ENCODE measurements at places on chromosomes 4 and X. TPM values are rescaled to one million over a fixed set of nuclear protein-coding genes. Genes with fewer than 3 reads are reported as not detected.

DNA sequence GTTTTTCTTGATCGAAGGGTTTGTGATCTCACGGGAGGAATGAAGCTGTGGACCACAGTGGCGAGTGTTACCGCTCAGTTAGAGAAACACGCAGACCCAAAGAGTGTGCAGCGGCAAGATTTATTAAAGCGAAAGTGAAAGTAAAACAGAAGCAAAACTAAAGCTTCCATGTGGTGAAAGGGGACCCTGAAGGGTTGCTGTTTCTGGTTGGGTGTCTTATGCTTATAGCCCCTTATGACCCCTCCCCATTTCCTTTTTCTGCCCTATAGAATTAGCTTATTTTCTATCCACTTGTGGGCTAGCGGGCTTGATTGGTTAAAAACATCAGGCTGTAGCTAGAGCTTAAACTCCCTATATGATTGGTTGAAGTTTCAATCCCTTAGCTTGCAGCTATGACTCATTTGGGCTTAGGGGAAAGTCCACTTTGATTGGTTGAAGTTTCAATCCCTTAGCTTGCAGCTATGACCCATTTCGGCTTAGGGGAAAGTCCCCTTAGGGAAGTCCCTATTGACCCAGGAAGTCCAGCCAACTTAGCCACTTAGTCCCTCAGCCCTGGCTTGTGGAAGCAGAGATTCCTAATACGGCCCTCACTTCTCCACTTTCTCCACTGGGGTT is 171.2 kb upstream of the NWD2 start:
- DNase-seq = no peak
- no peaks in the 10 kb centered on the region for H3K27me3 ChIP-seq
- H3K4me3 ChIP-seq = no peak overlapping the region
- no peaks in the 10 kb centered on the region for H3K36me3 ChIP-seq
- no peak overlapping the region for H3K27ac ChIP-seq
- no peaks in the 10 kb centered on the region for H3K4me1 ChIP-seq

GRCh38 chrX:11766487-11766886 is 8.4 kb downstream of the MSL3 start:
- H3K36me3 ChIP-seq = peaks cover 31% of the 10 kb centered on the region
- H3K27ac ChIP-seq = peak overlapping the region; percentile 25
- H3K4me3 ChIP-seq = no peak overlapping the region

DNA sequence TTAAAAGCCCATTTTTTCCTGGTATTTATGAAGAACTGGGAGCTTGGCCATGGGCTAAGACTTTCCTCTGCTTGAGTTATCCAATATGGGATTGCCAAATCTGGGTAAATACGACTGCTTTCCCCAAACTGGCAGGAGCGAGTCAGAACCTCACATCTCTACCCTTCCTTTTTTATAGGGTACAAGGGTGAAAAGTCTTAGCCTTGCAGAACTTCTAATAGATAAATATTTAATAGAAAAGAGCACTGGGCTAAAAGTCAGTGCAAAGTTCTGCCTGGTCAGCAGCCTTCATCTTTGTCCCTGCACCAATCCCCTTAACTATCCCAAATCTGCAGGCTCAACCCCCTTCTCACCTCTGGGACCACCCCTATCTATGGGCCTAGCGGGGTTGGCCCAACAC is 61.6 kb upstream of the ACSL1 start:
- no peaks in the 10 kb centered on the region for H3K36me3 ChIP-seq
- H3K4me1 ChIP-seq = no peaks in the 10 kb centered on the region
- H3K27ac ChIP-seq = no peak overlapping the region
- no peak overlapping the region for H3K4me3 ChIP-seq

- H3K4me3 ChIP-seq = no peak overlapping the region
Observed at GRCh38 chr4:4791299-4792111, 68.0 kb upstream of the MSX1 start.

DNA sequence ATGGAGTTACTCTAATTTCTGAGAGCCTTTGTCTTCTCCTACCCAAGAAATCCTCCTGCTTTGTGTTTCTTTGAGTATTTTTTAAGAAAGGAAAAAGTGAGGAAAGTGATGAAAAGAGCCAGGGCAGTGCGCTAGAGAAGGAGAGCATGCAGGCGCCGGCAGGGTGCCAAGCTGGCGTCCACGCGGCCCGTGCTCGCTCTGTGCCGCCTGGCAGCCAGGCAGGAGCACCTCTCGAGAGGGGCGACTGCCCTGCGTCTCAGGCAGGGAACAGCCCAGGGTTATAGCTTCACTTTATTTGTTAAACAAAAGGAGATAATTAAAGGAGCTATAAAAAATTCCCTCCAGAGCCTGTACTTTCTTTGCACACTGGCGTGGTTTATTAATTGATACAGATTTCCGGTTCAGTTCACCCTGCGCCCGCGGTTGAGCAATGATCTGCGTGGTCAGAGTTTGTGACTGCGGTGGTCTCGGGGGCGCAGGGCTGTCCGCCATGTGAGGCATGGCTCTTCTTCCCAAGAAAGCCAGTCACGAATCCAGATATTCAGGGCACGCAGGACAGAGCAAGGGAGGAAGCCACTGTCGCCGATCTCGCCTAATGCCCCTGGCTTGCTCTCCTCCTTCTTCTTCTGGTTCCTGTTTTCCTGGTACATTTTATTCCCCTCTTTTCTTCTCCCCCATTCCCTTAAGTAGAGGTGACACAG is 110.8 kb upstream of the PAQR3 start:
- no peak overlapping the region for H3K4me3 ChIP-seq
- H3K27me3 ChIP-seq = no peaks in the 10 kb centered on the region
- no peak overlapping the region for H3K27ac ChIP-seq
- no peak for DNase-seq

- no peaks in the 10 kb centered on the region for H3K27me3 ChIP-seq
- H3K36me3 ChIP-seq = no peaks in the 10 kb centered on the region
- no peak overlapping the region for H3K27ac ChIP-seq
- no peaks in the 10 kb centered on the region for H3K4me1 ChIP-seq
- no peak for DNase-seq
- no peak overlapping the region for H3K4me3 ChIP-seq
Observed at GRCh38 chr4:142497606-142498005, 348.5 kb downstream of the INPP4B start.

- H3K36me3 ChIP-seq = no peaks in the 10 kb centered on the region
- no peaks in the 10 kb centered on the region for H3K27me3 ChIP-seq
- peaks cover 44% of the 10 kb centered on the region for H3K4me1 ChIP-seq
- DNase-seq = no peak
- no peak overlapping the region for H3K27ac ChIP-seq
- H3K4me3 ChIP-seq = no peak overlapping the region
Observed at GRCh38 chr4:87026800-87027495, 92.1 kb downstream of the AFF1 start.

- peaks cover 9% of the 10 kb centered on the region for H3K36me3 ChIP-seq
- H3K27me3 ChIP-seq = no peaks in the 10 kb centered on the region
- DNase-seq = no peak
- peaks cover 98% of the 10 kb centered on the region for H3K4me1 ChIP-seq
Observed at GRCh38 chr4:102817613-102818268, 9.6 kb downstream of the UBE2D3 start.

- no peaks in the 10 kb centered on the region for H3K4me1 ChIP-seq
- H3K27ac ChIP-seq = no peak overlapping the region
Observed at GRCh38 chrX:129091097-129091496, 432.2 kb downstream of the SMARCA1 start.

The DCAF4L1 gene
- 0.42 TPM for total RNA-seq

The IL13RA2 gene
- total RNA-seq = not detected

The CT45A1 gene
- total RNA-seq = not detected

The AMOT gene
- total RNA-seq = 4.3 TPM

The ACE2 gene
- total RNA-seq = not detected

All from CD4-positive, alpha-beta memory T cell (primary cell).